GM19239 (cell line): ENCODE measurements at places on chromosomes 3 and 15.

DNA sequence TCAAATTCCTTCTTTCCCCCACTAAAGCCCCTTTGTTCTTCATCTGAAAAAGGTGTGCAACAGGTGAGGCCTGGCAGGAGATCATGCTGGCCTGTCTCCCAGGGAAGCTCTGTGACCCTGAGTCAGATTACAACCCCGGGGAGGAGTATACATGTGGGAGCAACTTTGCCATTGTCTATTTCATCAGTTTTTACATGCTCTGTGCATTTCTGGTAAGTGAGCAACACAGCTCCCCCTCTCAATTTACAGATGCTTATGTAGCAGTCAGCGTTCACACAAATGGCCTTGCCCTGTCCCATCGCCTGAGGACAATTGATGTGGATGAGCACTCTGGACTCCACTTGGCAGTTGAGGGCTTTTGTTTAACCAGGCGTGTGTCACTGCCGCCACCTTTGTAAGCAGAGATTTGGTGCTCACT, 70.4 kb downstream of the CHDH start:
- DNase-seq = no peak

GRCh38 chr15:57158997-57159668, 217.2 kb upstream of the CGNL1 start:
- no peak for DNase-seq

DNA sequence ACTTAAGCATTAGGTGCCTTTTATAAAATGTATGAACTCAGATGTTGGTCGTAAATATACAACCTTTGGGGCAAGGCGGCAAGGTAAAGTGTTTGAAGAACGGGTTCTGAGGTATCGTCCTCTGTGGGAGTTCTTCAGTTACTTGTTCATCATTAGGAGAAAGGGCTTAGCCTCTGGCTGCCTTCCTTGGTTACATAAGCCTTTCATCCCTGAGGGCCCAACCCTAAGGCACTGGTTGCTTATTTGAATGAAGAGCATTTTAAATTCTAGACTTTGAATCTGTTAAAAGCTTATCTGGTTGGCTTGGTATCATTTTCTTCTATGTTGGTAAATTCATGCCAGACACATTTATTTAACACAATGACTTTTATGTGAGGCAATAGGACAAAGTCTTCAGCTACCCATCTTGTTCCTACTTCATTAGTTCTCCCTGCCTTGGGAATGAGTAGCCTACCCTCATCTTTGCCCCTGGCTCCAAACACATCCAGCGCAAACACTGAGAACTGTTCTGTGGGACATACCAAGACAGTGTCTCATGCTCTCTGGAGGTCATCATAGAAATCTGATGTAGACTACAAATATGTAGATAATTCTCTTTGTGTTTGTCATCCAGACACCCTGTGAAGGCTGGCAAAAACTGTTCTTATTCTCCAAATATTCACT, 12.4 kb upstream of the CCDC80 start:
- no peak for DNase-seq

GRCh38 chr3:165820671-165821123, 16.5 kb downstream of the BCHE start:
- DNase-seq = no peak

- DNase-seq = no peak
Measured at GRCh38 chr15:88897456-88898194, 2.3 kb upstream of the HAPLN3 start.

DNA sequence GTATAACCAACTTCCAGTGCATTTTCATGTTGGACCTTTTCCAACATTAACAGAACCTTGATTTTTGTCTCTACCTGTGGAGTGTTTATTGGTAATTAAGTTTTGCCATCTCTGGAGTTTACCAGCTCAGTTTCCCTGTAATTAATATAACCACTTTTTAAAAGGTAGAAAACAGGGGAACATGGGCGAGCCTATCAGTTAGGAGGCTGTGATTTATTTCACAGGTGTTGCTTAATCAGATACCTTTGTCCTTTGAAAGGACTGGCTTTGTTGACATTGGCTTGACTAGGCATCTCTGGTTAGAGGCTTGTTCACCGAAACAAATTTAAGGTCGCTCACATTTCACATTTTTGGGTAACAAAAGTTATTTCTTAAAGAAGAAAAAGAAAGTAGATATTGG, 622 bp downstream of the NAALADL2 start:
- DNase-seq = no peak

- DNase-seq = no peak
Measured at GRCh38 chr15:94238539-94239118, 7.3 kb downstream of the MCTP2 start.

GRCh38 chr3:184566441-184567414, 5.1 kb downstream of the EPHB3 start:
- no peak for DNase-seq

- no peak for DNase-seq
Measured at GRCh38 chr3:7332696-7333095, 471.8 kb downstream of the GRM7 start.

- DNase-seq = no peak
Measured at GRCh38 chr3:47034868-47035489, 55.5 kb downstream of the NBEAL2 start.

GRCh38 chr3:169663951-169664820, 674 bp upstream of the MECOM start:
- no peak for DNase-seq
